ENCODE measurements at places on chromosomes 5 and 9.

GRCh38 chr9:120358877-120359276, 221.1 kb downstream of the CDK5RAP2 start:
- DNase-seq = no peak

- DNase-seq = no peak
These were observed 16.5 kb downstream of the CAPSL start for GRCh38 chr5:35921930-35922329.

GRCh38 chr5:56677690-56678305, 137.6 kb upstream of the MAP3K1 start:
- DNase-seq = no peak

DNA sequence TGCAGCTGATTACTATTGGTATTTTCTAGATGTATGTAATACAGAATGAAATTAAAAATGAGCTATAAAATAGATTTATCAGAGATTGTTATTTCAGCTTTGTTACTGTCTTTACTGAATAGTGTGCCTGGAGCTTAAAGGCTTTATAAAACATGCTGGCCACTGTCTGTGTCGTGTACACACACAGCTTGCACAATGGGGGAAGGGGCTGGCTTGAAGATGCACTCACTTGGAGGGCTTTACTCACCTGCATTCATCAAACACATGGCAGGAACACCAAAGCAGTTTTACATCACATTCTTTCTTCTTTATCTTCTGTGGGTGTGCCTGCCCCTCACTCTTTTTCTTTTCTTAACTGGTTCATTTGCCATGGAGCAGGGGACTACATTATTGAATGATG, 60.9 kb downstream of the TLE4 start:
- no peak for DNase-seq

DNA sequence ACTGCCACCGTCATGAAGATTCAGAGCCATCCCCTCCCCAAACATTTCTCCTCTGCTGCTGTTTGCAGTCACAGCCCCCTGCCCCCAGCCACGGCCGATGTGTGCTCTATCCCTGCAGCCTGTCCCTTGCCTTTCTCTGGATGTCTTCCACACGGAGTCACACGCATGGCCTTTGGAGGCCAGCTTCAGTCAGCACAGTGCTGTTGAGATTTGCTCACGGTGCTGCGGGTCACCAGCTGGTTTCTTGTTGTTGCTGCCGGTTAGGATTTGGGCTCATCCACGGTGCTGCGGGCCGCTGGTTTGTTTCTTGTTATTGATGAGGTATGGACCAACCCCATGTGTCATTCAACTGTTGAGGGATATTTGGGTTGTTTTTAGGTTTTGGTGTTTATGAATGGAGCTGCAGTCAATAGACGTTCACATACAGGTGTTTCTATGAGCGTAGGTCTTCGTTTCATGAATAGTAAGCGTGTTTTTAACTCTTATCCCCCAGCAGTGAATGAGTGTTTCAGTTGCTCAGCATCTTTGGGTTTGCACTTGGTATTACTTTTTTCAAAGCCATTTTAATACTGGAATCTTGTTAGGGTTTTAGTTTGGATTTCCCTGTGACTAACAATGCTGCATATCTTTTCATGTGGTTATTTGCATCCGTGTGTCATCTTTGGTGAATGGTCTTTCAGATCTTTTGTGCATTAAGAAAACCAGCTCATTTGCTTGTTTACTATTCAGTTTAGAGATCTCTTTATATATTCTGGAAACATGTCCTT, 57.6 kb downstream of the AHRR start:
- no peak for DNase-seq

DNA sequence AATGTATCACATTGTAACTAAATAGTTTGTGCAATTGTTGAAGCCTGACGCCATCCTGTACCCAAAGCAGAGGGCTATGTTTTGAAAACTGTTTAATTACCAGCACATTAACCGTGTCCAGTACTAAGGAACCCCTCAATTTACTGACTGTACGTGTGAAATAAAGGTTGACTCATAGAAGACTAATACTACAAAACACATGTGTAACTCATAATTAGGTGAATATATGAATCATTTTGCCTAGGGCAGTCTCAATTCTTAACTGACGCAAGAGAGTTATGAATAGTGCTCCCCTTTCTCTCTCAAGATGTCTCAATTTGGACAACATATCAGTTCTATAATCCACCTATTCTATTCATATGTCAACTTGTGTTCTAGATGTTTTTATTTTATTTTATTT, 558.4 kb downstream of the PRDM9 start:
- no peak for DNase-seq

DNA sequence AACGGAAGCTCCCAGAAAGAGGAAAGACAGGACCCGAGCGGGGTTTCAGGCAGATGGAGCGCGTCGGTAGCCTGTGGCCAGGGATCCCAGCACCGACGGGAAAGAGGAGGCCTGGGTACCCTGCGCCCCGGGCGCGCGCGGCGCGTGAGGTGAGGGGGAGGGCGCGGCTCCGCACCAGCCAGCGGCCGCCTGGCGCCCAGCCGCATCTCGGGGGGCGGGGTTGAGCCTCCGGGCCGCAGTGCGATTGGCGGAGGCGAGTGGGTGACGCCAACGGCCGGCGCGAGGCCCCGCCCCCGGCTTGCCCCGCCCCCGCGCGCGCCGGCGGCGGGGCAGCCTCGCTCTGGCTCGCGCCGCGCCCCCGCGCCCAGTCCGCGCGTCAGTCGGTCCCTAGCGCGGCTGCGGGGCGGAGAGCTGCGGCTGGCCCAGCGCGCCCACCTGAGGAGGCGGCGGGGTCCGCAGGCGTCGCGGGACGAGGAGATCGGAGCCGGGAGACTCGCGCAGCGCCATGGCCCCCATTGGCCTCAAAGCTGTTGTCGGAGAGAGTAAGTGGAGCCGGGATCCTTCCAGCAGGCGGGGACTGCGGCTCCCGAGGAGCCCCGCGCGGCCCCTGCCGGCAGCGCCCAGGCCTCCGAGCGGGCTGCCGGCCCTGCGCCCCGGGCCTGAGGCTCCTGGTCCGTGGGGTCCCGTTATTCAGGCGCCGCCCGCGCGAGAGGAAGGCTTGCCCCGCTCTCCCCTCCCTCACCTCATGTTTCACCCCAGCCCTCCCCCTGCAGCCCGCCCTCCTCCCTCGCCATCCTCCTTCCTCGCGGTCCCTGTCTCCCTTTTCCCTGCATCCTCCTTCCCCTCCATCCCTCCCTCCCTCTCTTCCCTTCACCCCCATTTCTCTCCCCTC, at the start of gene STXBP1:
STXBP1 (plus strand) TSS at position 379 of the 892 bp plus-strand sequence; CDS start at position 506, 127 bp downstream.
- peak; percentile 86 for DNase-seq

GRCh38 chr5:117394506-117395157, 820.0 kb upstream of the SEMA6A start:
- no peak for DNase-seq

GRCh38 chr5:52560366-52560765, 227.3 kb upstream of the ITGA1 start:
- no peak for DNase-seq

- no peak for DNase-seq
These were observed 88.4 kb upstream of the HSPA9 start for GRCh38 chr5:138663561-138663960.

- DNase-seq = no peak
These were observed 273.5 kb downstream of the SLF1 start for GRCh38 chr5:94891972-94892371.

- no peak for DNase-seq
These were observed 41.0 kb downstream of the SLC6A7 start for GRCh38 chr5:150230842-150231241.

DNA sequence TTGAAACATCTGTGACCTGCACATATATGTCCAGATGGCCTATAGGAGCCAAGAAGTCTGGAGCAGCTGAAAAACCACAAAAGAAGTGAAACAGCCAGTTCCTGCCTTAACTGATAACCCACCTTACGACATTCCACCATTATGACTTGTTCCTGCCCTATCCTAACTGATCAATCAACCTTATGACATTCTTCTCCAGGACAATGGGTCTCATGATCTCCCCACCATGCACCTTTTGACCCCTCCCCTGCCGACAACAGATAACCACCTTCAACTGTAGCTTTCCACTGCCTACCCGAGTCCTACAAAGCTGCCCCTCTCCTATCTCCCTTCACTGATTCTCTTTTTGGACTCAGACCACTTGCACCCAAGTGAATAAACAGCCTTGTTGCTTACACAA, 233.8 kb downstream of the CCDC171 start:
- no peak for DNase-seq

- no peak for DNase-seq
These were observed 453.3 kb upstream of the KLF4 start for GRCh38 chr9:107942856-107943255.

DNA sequence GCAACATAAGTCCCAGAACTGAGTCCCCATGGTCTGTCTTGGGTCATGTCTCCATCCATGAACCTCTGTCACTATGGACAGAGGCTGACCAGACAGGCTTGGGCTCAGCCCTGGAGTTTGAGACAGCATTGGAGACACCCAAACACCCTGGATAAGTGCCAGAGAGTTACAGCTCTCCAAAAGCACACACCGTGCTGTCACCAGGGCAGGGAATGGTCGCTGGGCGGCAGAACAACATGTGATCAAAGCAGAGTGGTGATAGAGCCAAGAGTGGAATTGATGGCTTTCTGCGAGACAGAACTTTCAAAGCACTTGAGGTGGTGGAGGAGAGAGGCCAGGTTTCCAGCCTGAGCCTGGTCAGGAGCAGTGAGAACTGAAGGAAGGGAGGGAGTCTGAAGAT, 50.1 kb downstream of the DRD1 start:
- DNase-seq = no peak

GRCh38 chr9:68805890-68806517, 101.0 kb downstream of the PIP5K1B start:
- DNase-seq = no peak

DNA sequence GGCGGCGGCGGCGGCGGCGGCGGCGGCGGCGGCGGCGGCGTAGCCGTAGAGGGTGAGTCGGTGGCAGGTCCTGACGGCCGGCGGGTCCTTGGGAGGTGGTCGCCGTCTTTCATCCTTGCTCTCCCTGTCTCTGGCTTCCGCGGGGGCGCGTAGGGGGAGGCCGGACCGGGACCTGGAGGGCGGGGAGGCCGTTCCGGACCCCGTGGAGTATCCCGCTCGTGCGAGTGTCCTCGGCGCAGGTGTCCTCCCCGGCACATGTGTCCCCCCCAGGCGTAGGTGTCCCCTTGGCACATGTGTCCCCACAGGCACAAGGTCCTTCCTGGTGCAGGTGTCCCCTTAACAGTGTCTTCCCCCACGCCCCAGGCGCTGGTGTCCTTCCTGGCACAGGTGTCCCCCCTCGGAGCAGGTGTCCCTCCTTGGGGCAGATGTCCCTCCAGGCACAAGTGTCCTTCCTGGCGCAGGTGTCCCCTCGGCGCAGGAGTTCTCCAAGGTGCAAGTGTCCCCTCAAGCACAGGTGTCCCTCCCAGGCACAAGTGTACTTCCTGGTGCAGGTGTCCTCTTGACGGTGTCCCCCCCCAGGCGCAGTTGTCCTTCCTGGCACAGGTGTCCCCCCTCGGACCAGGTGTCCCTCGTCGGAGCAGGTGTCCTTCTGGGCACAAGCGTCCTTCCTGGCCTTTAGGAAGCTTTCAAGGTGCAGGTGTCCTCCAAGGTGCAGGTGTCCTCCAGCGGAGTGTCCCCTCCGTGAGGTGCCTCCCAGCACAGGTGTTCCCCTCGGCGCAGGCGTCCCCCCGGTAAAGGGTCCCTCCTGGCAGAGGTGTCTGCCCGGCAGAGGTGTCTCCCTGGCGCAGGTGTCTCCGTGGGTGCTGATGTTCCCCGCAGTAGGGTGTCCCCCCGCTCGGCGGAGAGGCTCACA, 519 bp downstream of the EXOC3 start:
- no peak for DNase-seq

DNA sequence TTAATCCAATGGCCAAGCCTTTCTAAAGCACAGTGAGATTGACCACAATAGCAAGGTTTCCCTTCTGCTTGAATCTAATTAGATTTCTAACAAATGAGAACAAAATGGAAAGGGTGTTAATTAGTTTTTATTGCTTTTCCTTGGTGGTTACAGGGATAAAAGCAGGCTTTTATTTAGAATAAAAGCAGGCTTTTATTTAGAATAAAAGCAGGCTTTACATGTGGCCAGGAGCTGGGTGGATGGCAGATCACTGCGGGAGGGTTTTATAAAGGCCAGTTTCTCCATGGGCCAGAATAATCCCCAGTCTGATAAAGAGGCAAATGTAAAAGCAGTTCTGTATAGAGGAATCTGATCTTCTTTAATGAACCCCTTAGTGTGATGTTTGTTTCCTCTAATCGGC, 470.2 kb downstream of the TMEM232 start:
- no peak for DNase-seq

- DNase-seq = no peak
These were observed 34.3 kb upstream of the FSD1L start for GRCh38 chr9:105413525-105413924.

- no peak for DNase-seq
These were observed 46.0 kb upstream of the FREM1 start for GRCh38 chr9:14956208-14956607.

GRCh38 chr9:94741866-94742265, 15.4 kb downstream of the AOPEP start:
- DNase-seq = no peak

GRCh38 chr5:95673081-95673480, 9.7 kb downstream of the SPATA9 start:
- no peak for DNase-seq

DNA sequence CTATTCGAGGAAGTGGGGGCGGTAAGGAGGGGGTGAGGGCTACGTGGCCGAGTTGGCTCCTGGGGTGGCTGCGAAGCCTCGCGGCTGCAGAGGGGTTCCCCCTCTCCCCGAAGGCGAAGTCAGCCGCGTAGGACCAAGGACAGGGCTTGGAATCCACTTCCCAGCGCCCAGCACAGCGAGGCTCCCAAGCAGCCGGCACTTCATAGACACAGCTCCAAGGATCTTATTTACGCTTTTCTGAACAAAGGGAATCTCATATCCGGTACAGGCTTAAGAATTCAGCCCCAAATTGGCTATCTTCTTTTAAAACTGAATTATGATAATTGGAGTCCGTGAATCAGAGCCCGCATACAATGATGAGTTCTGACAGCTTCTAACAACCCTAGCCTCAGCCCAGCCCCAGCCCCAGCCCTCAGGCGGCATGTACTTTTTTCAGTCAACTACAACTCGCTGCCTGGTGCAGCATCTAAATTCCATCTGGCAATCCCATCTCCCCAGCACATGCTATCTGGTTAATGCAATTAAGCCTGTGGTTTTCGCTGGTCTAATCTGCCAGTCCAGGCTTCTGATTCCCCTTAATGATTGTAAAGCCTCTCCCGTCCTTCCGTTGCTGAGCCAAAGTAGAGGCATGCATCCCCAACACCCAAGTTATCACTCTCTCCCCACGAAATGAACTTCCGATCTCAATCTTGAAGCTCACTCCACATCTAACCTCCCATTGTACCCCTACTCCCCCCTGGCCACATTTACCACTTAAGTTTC, 1.0 kb downstream of the ELAVL2 start:
- DNase-seq = no peak

DNA sequence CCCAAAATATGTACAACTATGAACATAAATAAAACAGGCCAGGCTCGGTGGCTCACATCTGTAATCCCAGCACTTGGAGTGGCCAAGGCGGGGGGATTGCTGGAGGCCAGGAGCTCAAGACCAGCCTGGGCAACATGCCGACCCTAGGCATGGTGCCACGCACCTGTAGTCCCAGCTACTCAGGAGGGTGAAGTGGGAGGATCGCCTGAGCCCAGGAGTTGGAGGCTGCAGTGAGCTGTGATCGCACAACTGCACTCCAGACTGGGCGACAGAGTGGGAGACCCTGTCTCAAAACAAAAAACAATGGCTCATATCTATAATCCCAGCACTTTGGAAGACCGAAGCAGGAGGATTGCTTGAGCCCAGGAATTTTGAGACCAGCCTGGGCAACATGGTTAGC, 1.5 kb downstream of the HAUS6 start:
- DNase-seq = no peak

GRCh38 chr9:131276094-131276888, at the start of gene FAM78A:
Gene FAM78A, minus strand, starts transcription at chr9:131276510. Its CDS starts 331 bp downstream, at chr9:131276179.
- DNase-seq = peak; percentile 37

GRCh38 chr9:3906437-3907213, 380.8 kb upstream of the RFX3 start:
- no peak for DNase-seq

Data from stimulated activated CD8-positive, alpha-beta memory T cell treated with anti-CD3 and anti-CD28 coated beads, Interleukin-2, amount 100 ng/mL, for 48 hours (primary cell).